ENCODE measurements at places on chromosomes 1 and 21. TPM values are rescaled to one million over a fixed set of nuclear protein-coding genes. Genes with fewer than 3 reads are reported as not detected.

Gene UQCRH
- 479 TPM for total RNA-seq

Gene ATF3
- total RNA-seq, result 3.2 TPM

Gene DIRAS3
- 13.3 TPM for total RNA-seq

Gene CD101
- not detected for total RNA-seq

Gene THEM5
- total RNA-seq, result not detected

Gene TEX38
- not detected for total RNA-seq

Gene ATP13A2
- 24.8 TPM for total RNA-seq

Gene GUCA2A
- not detected for total RNA-seq

Gene INSRR
- total RNA-seq, result not detected

Gene CRABP2
- 38.1 TPM for total RNA-seq

Gene SLC37A1
- 1.8 TPM for total RNA-seq

Gene GBP6
- not detected for total RNA-seq

Gene ZBTB8B
- not detected for total RNA-seq

Gene DNASE2B
- 0.18 TPM for total RNA-seq

Gene GNG12
- total RNA-seq, result 140 TPM

Gene ACOT7
- total RNA-seq, result 53.9 TPM
